ENCODE measurements at places on chromosomes 4 and X. TPM values are rescaled to one million over a fixed set of nuclear protein-coding genes. Genes with fewer than 3 reads are reported as not detected.

AMOT gene
- total RNA-seq: 0.07 TPM

MCUB gene
- total RNA-seq: 23.5 TPM

TEX28 gene
- not detected for total RNA-seq

VCX2 gene
- total RNA-seq: not detected

GPR173 gene
- 0.28 TPM for total RNA-seq

PAGE5 gene
- not detected for total RNA-seq

RP2 gene
- 12.9 TPM for total RNA-seq

GAGE2A gene
- total RNA-seq: not detected

Measured in airway epithelial cell (primary cell).